T1000 (cell line): ENCODE measurements at places on chromosomes 1 and 21.

- no peak for DNase-seq
These were observed 14.7 kb upstream of the POFUT2 start for GRCh38 chr21:45302082-45303061.

DNA sequence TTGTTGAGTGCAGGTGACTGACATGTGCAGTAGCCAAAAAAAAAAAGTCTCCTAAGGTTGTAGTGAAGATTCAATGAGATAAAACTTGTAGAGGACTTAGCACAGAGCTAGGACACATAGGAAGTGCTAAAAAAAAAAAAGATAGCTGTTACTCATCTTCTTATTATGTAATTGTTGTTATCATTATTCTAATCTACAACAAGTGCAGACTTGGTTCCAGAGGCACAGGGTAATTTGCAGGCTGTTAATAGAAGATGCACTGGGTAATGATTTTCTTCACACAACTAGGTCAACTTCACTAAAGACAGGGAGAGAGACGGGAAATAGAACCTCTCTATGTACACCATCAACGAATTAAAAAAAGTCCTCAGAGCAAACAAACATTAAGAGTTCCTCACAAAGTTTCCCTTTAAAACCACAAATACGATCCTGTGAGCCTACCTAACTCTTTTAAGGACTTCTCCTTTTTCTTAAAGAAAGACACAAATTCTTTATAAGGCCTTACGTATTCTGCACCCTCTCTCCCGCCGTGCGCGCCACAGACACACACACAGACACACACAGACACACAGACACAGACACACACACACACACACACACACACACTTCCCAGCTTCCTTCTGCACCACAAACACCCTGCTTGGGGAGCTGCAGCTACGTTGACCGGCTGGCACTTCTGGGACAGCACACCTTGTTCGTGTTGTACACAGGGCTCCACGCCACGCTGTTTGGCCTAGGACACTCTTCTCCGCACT, 49.8 kb upstream of the GADD45A start:
- no peak for DNase-seq

- DNase-seq, result no peak
These were observed 17.7 kb upstream of the SNX27 start for GRCh38 chr1:151594143-151594625.

- DNase-seq, result peak; percentile 82
These were observed 19.1 kb downstream of the OPTC start for GRCh38 chr1:203512848-203513584.

GRCh38 chr21:35019631-35020032, 29.5 kb downstream of the RUNX1 start:
- no peak for DNase-seq

DNA sequence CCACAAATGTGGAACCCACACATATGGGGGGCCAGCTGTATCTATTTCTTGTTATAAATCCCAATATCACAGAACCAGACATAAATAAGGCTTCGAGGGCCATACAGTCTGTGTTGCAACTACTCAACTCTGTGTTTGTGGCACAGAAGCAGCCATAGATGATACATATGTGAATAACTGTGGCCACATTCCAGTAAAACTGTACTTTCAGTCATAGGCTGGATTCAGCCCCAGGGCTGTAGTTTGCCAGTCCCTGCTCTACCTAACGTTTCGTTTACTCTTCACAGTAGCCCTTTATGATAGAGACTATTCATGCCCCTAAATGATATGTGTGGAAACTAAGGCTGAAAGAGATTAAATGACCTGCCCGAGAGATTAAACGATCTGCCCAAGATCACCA, 48.7 kb downstream of the FHAD1 start:
- DNase-seq, result no peak

GRCh38 chr1:230163205-230163604, 96.2 kb downstream of the GALNT2 start:
- no peak for DNase-seq

DNA sequence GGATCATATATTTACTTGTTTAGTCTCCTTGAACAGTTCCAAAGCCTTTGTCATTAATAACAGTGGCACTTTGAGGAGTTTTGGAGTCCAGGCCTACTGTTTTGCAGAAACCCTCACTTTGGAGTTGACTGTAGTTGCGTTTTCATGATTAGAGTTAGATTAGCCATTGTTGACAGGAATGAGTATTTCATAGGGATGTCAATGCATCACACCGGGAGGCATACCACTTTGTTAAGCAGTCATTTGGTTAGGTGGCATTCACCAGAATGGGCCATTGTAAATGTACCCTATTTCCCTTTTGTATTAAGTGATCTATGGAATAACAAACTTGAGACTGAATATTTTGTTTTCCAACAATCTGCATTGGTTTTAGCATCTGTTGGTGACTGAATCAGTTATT, 11.8 kb downstream of the MRPS6 start:
- no peak for DNase-seq

- no peak for DNase-seq
These were observed 15.2 kb downstream of the EXTL2 start for GRCh38 chr1:100879422-100879821.

- DNase-seq, result no peak
These were observed at the start of gene TNFAIP8L2 for GRCh38 chr1:151156515-151156819. Gene TNFAIP8L2, plus strand, starts transcription at chr1:151156649. Its CDS starts 2,049 bp downstream, at chr1:151158698.

- peak; percentile 71 for DNase-seq
These were observed 12.5 kb upstream of the SARS1 start for GRCh38 chr1:109201123-109201703.

DNA sequence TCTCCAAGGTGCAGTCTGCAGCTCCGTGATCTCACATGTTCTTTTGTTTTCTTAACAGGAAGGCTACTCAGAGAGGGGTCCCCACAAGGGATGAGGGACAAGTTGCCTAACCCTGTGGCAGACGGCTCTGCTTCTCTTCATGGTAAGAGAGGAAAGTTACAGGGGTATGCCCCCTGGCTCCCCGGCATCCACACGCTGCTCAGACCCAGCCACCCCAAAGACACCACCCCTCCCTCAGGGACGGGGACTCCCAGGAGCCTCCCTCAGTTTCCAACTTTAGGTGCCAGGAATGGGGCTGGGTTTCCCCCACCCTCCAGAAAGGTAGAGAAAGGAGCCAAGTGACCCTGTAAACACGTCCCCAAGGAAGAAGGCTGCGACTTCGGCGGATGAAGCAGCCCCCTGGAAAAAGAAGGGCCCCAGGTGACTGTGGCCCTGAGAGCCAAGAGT, 19.7 kb downstream of the OPTC start:
- no peak for DNase-seq

DNA sequence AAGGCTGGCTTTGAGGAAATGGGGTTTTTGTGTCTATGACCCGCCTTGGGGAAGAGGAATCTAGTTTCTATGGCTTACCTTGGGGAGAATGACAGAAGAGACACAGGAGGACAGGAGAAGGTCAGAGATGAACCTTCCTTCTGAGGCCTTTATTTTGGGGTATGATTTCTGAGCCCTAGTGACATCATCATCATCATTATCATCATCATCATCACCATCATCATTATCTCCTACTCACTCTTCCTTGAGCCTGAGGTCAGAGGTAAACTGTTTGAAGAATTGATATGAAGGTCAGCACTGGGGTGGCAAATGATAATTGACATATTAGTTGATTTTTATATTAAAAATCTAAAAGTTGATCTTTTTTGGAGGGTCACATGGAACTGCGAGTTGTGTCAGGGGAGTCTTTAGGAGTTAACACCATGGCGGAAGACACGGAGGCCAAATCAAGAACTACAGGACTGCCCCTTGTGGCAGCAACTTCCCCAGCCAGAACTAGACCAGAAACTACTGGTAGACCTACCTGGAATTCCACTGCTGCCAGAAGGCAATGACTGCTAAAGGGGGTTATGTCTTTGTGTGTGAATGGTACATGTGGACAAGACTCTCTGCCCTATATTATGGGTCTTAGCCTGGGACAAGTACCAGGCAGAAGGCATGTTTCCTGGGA, 49.8 kb upstream of the WLS start:
- no peak for DNase-seq

DNA sequence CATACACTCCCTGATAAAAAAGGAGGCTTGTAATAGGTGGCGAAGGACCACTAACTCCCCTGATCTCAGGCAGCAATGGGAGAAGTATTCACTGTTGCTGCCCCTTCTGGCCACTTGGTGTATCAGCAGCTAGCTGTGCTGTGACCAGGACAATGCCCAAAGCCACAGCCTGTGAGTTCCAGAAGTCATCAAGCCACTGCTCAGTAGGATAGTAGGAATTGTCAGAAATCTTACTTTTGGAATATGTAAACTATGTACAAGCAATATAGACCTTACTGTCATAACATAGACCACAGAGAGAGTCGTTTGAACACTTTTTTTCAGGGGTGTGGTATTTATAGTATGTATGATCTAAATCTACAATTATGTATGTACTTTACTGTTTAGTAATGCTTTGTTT, 248.3 kb upstream of the CAMK1G start:
- no peak for DNase-seq

GRCh38 chr1:235864931-235865525, 1.7 kb downstream of the LYST start:
- no peak for DNase-seq

DNA sequence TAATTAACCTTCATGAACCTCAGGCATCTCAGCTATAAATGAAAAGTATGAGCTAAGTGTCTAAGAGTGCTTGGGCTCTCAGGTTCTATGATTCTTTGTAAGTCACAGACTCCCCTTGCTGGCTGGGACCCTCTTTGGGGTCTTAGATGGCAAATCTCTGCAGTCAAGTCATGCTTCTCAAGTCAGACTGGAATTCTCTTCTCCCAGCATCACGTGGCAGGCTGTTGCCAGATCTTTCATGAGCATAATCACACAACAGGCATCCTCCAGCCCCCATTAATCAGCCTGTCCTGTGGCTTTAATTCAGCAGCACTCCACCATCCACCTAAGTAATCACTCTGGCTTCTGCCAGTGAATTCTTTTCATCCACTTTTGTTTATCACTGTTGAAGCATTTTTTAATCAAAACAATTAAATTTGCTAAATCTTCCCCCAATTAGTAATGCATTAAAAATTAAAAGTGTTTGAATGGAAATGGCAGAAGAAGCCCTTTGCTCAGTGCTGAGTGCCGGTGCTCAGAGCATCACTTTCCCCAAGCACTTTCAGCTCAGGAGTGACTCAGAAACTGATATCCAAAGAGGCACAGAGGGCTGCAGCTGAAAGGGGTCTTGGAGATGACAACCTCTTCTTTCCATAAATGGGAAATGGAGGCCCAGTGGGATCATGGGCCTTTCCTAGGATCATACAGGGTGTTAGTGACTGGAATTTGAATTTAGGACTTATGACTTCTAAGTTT, 50.2 kb downstream of the C8A start:
- no peak for DNase-seq

- DNase-seq, result no peak
These were observed 373.4 kb downstream of the NEGR1 start for GRCh38 chr1:71908871-71909390.

DNA sequence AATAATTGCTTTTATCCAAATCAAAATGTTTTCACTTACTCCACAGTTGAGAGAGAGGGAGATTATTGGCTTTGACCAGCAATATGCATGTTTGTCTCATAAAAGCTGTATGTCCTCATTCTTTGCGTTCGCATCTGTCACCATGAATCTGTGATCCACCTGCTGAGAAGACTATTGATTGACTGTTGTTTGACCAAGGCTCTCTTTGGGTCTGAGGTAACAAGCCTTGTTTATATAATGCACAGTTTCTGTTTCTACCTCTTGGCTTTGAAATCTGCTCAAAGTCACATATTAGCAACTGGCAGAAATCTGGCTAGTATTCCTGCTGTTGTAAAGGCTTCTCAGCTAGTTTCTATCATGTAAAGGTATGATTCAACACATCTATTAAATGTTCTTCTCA, 157.0 kb downstream of the LYPLAL1 start:
- DNase-seq, result no peak

- peak; percentile 40 for DNase-seq
These were observed 78.7 kb upstream of the ZNF281 start for GRCh38 chr1:200488375-200489165.

DNA sequence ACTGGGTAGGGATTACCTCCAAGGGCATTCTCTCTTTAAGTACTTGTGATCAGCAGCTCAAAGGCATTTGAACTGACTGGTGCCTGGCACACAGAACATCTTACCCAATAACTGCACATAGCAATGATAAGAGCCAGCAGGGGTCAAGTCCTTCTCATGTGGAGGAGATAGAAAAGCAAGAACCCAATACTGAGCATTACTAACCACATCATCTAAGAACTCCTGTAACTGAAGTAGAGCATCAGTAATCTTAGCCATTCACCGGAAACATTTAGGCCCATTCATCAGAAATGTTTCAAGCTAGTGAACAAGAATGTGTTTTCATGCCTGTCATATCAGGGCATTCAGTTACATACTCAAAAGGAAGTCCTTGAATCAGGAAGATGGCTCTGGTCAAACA, 33.6 kb upstream of the THEM4 start:
- no peak for DNase-seq

DNA sequence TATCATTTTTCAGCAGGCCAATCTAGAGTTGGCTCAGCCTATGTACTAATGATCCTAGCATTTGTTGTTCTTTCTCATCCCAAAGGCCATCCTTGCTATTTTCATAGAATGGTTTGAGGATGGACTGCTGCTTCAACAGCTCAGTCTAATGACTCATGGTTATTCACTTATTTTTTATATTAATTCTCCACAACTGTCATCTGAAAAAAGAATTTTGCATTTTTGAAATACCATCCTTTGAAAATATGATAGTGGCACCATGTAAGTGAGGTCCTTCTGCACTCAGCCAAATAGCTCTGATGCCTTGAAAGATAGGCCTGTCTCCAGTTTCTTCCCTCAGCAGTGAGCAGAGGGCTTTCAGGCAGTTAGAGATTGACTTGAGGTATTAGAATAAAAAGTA, 377.5 kb downstream of the LMO4 start:
- DNase-seq, result no peak

DNA sequence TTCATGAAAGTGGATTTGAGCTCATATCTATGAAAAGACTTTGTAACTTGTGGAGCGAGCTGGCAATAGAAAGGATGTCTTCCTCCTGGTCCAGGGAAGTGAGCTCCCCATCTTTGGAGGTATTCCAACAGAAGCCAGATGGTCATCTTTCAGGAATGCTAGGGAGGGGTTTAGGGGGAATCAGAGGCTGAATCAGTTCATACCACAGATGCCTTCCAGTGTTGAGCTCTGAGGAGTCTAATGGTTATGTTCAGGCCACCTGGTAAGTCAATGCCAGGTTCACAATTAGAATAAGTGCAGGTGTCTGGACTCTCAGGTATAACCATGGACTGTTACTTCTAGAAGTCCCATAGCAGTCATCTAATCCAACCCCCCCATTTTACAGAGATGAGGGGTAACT, 119.1 kb downstream of the ACTL8 start:
- DNase-seq, result peak; percentile 29

- DNase-seq, result no peak
These were observed 46.9 kb downstream of the RASSF5 start for GRCh38 chr1:206554211-206554610.
